ENCODE measurements at places on chromosomes 5 and 9. TPM values are rescaled to one million over a fixed set of nuclear protein-coding genes. Genes with fewer than 3 reads are reported as not detected.

DNA sequence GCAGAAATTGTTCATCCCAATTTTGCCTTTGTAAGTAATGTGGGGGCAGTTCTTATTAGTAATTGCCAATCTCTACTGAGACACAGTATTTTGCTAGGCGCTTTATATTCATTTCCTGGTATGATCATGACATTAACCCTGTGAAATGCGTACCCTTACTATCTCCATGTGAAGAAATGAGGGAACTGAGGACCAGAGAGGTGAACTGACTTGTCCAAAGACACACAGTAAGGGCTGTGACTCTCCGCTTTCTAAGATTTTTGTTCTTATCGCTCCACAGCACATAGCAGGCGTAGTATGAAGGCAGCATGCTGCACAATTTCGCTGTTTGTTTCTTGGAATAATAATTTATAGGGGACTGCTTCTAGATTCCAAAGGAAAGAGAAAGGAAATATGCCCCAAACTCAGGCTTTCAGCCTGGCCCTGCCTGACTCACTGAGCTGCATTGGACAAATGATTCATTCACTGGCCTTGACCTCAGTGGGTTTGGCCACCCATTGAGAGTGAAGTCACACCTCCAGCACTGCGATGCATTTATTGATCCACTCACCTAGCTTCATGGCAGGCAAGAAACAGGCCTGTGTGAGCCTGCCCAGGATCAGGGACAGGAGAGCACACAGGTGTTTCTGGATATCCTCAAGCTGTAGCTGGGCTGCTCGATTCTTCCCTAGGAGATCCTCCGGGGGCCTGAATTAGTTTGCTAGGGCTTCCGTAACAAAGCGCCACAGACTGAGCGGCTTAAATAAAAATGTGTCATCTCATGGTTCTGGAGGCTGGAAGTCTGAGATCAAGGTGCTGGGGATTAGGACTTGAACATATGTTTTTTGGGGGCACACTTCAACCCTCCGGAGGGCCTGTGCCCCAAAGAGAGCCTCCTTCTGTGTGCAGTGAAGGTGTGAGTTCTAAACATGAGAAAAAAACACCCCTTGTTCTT lies 7.2 kb upstream of the DUSP1 start:
- DNase-seq = peak; percentile 49

DNA sequence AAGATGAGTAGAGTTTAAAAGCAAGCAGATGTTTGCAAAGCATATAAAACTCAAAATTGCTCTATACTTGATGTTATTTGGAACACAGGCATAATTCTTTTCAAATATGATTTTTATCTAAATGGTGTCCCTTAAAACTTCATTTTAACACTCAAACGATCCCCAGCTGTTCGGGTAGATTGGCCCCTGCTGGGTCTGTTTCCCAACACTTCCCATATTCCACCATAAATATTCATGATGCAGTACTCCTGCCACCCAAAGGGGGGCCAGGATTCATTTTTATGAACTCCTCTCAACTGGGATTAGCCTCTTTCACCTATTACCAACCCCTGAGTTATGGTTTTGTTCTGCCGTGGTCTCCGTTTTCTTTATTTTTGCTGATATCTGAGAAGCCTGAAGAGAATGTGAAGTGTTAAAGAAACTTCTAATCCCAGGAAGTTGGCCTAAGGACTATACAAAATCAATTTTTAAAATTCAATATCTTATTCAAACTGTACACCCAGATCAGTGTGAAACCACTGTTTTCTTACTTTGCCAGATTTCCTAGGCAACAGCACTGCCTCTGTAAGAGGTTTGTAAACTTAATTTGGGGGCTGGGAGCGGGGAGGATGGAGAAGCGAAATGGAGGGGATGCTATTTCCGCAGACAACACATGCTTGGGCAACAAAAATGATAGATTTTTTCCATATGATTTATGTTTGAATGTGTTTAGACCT lies 384.1 kb downstream of the DMRT2 start:
- DNase-seq = no peak

GRCh38 chr5:101643794-101644193 lies 652.3 kb downstream of the SLCO4C1 start:
- no peak for DNase-seq

DNA sequence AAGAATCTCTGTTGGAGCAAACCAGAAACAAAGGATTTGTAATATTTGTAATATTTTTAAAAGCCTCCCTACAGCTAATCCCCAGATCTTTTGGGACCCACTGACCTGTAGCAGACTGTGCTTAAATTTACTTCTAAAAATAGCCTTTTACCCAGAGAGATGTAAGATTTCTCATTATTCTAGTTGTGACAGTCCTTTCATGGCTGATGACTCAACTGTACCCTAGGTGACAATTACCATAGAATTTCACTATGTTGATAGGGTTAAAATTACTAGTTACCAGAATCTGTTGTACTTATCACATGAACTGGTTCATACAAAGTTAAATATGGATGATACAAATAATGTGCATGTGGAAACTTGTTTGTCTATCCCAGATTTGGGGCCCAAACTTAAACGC lies 543.9 kb upstream of the SEMA6A start:
- no peak for DNase-seq

GRCh38 chr9:135884328-135885035 lies 22.9 kb downstream of the CAMSAP1 start:
- no peak for DNase-seq

DNA sequence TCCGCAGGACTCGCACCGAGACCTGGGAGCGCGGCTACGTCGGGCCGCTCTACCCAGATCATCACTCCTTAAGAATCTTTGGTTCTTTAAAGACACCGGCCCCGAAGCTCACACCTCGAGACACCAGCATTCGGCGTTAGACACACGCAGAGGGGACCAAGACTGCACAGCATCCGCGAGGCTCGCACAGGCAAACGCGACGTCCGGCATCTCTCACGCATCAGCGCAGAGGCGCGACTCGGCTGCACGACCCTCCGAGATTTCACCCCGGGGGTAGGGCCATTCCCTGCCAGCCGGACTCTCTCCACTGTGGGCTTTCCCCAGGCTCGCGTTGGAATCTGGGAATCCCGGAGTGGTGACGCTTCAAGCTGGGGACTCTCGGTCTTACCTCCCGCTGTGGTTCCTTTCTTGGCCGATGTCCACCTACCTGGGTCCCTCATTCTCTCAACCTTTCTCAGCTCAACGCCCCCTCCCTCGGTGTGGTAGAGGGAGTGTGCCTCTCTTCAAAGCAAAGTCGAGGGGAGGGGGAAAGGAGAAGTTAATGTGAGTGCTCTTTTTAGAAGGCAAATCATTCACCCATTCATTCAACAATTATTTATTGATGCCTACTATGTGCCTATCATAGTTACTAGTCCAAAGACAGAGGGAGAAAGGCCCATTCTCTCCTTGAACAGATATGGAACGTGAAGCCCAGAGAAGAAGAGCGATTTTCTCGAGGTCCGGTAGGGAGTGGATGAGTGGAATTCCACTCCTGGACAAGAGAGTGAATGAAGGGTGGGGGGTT lies 1.3 kb upstream of the HAND1 start:
- no peak for DNase-seq

DNA sequence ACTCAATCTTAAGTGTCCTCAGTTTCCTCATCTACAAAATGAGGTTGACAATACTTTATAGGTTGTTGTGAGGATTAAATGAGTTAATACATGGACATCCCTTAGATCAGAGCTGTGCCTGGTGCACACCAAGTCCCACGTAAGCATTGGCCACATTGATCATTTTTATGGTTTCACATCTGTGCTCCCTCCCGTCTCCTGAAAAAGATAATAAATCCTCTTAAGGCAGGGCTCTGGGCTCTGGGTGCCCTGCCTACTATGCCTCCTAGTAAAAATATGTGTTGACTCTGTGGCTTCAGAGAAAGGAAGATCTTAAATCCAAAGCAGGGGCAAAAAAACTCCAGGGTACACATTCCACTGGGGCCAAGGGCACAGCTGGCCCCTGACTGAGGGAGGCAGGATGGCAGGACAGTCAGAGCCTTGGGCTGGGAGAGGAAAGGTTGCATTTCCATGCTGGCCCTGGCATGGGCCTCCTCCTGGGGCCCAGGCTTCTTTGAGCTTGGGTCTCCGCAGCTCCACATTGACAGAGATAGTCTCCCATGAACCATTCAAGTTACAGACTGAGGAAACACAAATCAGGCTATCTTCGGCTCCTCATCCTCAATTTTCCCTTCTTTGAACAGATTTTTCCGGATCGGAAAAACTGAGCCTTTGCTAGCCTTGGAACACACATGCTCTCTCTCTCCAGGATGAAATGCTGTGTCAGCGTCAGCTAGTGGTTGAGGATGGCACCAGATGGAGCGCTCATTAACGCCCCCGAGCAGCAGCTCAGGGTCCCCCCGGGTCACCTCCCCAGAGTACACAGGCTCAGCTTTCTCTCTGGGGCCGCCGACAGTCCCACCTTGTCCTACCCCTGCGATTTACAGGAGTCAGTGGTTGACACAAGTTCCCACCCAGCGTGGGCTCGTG lies 22.4 kb upstream of the KIF12 start:
- no peak for DNase-seq

GRCh38 chr9:111966861-111967291 lies 70.3 kb downstream of the UGCG start:
- no peak for DNase-seq

DNA sequence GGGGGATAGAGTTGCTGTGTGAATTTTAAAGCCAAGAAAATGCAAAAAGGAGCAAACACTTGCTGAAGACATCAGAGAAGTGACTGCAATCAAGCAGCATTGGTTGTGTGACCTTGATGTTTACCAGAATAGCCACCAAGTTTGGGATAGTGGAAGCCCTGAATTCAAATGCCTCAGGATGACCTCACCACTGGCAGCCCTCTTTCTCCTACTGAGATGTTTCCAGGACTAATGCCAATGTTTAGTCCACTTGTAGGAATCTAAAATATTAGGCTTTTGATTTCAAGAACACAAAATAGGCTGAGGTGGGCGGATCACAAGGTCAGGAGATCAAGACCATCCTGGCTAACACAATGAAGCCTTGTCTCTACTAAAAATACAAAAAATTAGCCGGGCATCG lies 112.2 kb upstream of the NUDT12 start:
- no peak for DNase-seq

- DNase-seq = no peak
These were observed 251.4 kb upstream of the GAS1 start for GRCh38 chr9:87198716-87199115.

DNA sequence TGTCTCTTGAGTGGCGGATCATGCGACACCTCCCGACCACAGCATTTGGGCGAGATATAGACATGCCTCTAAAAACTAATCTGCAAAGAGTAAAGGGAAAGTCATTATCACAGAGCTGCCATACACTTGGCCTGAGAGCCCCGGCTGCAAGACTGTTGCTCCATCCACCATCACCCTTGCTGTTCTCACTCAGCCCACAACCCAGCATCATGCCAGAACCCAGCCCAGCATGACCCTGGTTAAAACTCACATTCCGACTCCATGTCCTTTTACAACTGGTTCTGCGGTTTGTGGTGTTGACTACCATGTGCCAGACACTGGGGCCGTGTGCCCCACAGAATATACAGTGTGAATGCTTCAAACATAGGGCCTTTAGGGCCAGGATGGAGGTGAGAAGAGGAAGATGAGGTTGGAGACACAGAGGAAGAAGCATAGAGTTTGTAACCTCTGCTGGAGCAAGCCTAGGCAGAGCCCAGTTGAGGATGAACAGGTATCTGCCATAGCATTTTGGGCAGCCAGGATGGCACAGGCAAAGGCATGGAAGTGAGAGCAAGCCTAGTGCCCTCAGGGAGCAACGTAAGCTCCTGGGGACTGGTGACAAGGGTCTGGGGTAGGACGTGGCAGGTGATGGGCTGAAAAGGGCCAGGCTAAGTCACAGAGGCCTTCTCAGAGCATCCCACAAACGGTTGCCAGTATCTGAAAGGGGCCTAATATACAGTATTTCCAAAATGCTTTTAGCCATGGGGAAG lies 37.5 kb upstream of the SMU1 start:
- no peak for DNase-seq

- peak; percentile 63 for DNase-seq
These were observed 1.2 kb downstream of the LCN15 start for GRCh38 chr9:136762915-136763648.

- no peak for DNase-seq
These were observed 847.7 kb downstream of the MAT2B start for GRCh38 chr5:164353155-164353554.

GRCh38 chr5:59648949-59649921 lies 244.3 kb downstream of the PDE4D start:
- peak; percentile 31 for DNase-seq

- DNase-seq = no peak
These were observed 63.0 kb downstream of the FER start for GRCh38 chr5:108810717-108811116.

The CERCAM gene
- 2.9 TPM for total RNA-seq

The SOHLH1 gene
- total RNA-seq = not detected

The IL33 gene
- 5.3 TPM for total RNA-seq

The IFNA14 gene
- not detected for total RNA-seq

The EQTN gene
- 1.5 TPM for total RNA-seq

The PCAT7 gene
- 3.4 TPM for total RNA-seq
